ENCODE measurements at places on chromosomes 3 and 15.

- DNase-seq = no peak
Observed at GRCh38 chr3:36989568-36989967, 3.4 kb downstream of the EPM2AIP1 start.

DNA sequence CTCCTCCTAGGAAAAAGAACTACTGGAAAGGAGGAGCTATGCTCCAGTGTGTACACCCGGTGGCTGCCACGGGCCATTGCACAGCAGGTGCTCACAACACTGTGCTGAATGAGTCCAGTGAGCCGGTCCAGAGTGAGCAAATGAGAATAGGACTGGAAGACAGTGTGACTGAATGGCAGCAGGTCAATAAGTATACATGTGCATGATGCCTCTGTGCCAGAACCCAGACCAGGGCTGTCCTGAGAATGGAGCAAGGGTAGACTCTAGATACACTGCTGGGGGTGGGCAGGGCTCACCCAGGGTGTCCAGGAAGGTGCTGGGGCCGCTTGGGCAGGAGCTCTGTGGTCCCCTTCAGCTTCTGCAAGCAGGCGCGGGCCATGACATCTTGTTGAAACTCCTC is 8.3 kb downstream of the POLG start:
- no peak for DNase-seq

- DNase-seq = no peak
Observed at GRCh38 chr3:103195216-103195615, 760.4 kb downstream of the ZPLD1 start.

- no peak for DNase-seq
Observed at GRCh38 chr3:126070146-126070545, 13.8 kb downstream of the SLC41A3 start.
